ENCODE measurements at places on chromosomes 2 and 18.
A peak's percentile ranks its signal among the peaks of the same experiment; 100 is the strongest.

GRCh38 chr2:66301767-66302140, 133.2 kb upstream of the MEIS1 start:
- H3K27me3 ChIP-seq: no peaks in the 10 kb centered on the region
- no peak overlapping the region for H3K4me3 ChIP-seq
- H3K27ac ChIP-seq: no peak overlapping the region
- H3K4me1 ChIP-seq: peaks cover 40% of the 10 kb centered on the region

DNA sequence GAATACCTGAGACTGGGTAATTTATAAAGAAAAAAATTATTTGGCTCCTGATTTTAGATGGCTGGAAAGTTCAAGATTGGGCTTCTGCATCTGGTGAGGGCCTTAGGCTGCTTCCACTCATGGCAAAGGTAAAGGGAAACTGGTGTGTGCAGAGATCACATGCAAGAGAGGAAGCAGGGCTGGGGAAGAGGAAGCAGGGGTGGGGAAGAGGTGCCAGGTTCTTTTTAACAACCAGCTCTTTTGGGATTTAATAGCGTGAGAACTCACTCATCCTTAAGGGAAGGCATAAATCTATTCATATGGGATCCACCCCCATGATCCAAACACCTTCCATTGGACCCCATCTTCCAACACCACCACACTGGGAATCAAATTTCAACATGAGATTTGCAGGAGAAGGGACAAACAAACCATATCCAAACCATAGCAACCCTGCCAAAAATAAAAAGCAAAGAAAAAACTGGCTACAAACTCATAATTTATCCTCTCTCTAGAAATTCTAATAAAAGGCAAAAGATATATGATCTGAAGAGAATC, 30.4 kb downstream of the PRKRA start:
- H3K4me3 ChIP-seq: no peak overlapping the region
- no peak overlapping the region for H3K27ac ChIP-seq
- peaks cover 13% of the 10 kb centered on the region for H3K36me3 ChIP-seq
- H3K4me1 ChIP-seq: no peaks in the 10 kb centered on the region
- DNase-seq: no peak

GRCh38 chr2:96693286-96694200, 46.3 kb downstream of the LMAN2L start:
- no peak overlapping the region for H3K4me3 ChIP-seq
- H3K36me3 ChIP-seq: no peaks in the 10 kb centered on the region
- H3K4me1 ChIP-seq: peaks cover 5% of the 10 kb centered on the region

- H3K27me3 ChIP-seq: no peaks in the 10 kb centered on the region
- no peaks in the 10 kb centered on the region for H3K36me3 ChIP-seq
- no peak overlapping the region for H3K27ac ChIP-seq
- no peak for DNase-seq
- H3K4me3 ChIP-seq: no peak overlapping the region
Observed at GRCh38 chr2:146826388-146826787, 1018.4 kb upstream of the ACVR2A start.

DNA sequence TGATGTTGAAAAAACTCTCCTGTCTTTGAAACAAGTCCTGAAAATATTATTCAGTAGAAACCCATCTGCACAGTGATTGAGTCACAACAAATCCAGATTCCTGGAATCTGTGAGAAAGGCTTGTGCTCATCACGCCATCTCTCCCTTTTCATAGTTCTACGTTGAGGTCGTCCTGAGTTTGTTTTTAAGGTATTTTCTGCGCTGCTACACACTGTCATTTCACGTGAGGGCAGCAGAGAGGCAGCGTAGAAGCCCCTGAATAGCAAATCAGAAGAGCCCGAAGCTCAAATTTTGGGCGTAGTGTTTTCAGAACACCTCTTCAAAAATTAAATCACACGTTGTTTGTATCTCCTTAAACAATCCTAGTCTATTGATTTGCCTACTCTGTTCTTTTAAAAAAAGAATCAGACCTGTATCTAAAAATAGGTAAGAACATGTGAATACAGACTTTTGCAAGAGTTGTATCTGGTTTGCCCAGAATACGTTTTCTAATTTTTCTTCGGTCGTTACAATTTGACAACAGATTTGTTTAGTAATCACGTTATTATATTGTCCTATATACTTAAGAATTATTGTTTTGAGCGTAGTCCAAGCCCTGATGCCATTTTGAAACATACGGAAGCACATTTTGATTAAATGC, 61.6 kb upstream of the SLC38A11 start:
- no peak overlapping the region for H3K27ac ChIP-seq
- no peaks in the 10 kb centered on the region for H3K36me3 ChIP-seq
- no peaks in the 10 kb centered on the region for H3K4me1 ChIP-seq
- no peak overlapping the region for H3K4me3 ChIP-seq

DNA sequence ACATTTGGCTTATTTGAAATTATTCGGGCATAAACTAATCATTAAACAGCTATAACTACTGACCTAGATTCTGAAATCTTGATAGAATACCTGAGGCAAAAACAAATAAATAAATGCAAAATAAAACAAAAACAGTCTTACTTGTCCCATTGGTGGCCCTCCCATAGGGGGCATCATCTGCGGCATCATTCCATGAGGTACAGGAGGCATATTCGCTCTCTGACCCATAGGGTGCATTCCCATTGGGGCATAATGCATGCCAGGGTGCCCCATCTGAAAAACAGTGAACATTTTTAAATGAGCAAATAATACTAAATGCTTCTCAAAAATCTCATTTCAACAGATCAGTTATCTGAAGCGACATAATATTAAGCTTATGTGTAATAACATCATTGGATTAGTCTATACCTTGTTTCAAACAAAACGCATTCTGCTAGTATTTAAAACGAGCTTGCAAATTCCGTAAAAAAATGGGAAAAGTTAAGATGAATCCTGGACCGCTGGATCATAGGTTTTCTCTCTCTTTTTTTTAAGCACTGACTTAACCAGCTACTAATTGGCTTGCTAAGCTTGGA, 1.3 kb downstream of the PRPF40A start:
- H3K27ac ChIP-seq: peak overlapping the region; percentile 99
- DNase-seq: no peak
- H3K4me3 ChIP-seq: peak overlapping the region; percentile 96
- no peaks in the 10 kb centered on the region for H3K27me3 ChIP-seq
- H3K4me1 ChIP-seq: peaks cover 37% of the 10 kb centered on the region
- H3K36me3 ChIP-seq: peaks cover 18% of the 10 kb centered on the region

- no peaks in the 10 kb centered on the region for H3K36me3 ChIP-seq
- DNase-seq: no peak
- no peaks in the 10 kb centered on the region for H3K4me1 ChIP-seq
- H3K27me3 ChIP-seq: peaks cover 12% of the 10 kb centered on the region
- H3K27ac ChIP-seq: no peak overlapping the region
Observed at GRCh38 chr18:7221424-7222155, 9.3 kb upstream of the LRRC30 start.

DNA sequence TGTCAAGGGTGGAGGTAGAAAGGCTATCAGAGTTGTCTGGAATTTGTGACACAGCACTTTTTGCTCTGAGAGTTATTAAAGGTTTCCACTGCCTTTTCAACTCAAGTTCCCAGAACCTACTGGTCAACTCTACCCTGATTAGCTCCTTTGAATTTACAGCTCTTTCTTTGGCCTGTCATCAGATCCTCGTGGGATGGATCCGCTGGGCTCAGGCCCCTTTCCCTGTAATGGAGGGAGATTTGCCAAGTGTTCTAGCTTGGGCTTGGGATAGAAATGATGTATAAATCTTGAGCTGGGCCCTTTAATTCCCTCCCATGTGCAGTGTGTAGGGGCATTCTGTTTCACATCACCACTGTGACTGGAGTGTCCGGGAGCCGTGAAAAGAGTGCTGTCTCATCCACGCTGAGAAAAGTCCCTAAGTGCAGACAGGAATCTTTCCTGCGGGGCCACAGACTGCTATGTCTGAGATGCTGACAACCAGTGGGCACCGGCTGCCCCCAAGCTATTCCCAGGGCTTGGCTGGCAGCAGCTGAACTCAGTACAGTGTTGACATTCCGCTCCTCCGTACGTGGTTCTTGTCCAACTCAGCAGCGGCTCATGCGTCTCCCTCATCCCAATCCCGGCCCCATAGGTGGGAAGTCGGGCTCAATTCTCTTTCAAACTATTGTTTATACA, 46.9 kb upstream of the ARHGAP28 start:
- DNase-seq: no peak
- no peaks in the 10 kb centered on the region for H3K36me3 ChIP-seq

GRCh38 chr2:201996006-201996405, 37.6 kb upstream of the FZD7 start:
- peaks cover 71% of the 10 kb centered on the region for H3K4me1 ChIP-seq
- H3K27me3 ChIP-seq: no peaks in the 10 kb centered on the region
- no peaks in the 10 kb centered on the region for H3K36me3 ChIP-seq
- H3K27ac ChIP-seq: peak overlapping the region; percentile 92
- DNase-seq: no peak
- H3K4me3 ChIP-seq: no peak overlapping the region

DNA sequence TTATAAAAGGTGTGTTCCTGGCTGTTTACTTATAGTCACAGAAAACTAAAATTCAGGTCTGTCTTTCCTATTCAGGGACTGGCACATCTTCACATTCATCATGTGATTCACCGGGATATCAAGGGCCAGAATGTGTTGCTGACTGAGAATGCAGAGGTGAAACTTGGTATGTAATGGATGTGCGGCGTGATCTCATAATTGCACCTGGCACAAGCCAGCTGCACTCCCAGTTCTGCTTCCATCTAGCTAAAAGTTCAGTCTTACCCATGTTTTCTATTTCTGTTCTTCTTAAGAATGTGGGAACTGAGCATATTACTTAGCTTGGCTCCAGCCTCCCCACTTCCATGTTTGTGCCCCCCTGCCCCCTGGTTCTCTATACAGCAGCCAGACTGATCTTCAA, 131.9 kb downstream of the MAP4K4 start:
- DNase-seq: no peak

- peaks cover 11% of the 10 kb centered on the region for H3K4me1 ChIP-seq
- H3K27me3 ChIP-seq: peaks cover 91% of the 10 kb centered on the region
- no peak overlapping the region for H3K27ac ChIP-seq
- DNase-seq: peak; percentile 90
- H3K4me3 ChIP-seq: no peak overlapping the region
- no peaks in the 10 kb centered on the region for H3K36me3 ChIP-seq
Observed at GRCh38 chr2:181677912-181678586, 2.3 kb downstream of the NEUROD1 start.

GRCh38 chr2:99420751-99421299, 69.0 kb downstream of the REV1 start:
- DNase-seq: no peak
- no peaks in the 10 kb centered on the region for H3K27me3 ChIP-seq
- H3K4me1 ChIP-seq: peaks cover 6% of the 10 kb centered on the region
- peaks cover 33% of the 10 kb centered on the region for H3K36me3 ChIP-seq
- peak overlapping the region; percentile 66 for H3K27ac ChIP-seq

DNA sequence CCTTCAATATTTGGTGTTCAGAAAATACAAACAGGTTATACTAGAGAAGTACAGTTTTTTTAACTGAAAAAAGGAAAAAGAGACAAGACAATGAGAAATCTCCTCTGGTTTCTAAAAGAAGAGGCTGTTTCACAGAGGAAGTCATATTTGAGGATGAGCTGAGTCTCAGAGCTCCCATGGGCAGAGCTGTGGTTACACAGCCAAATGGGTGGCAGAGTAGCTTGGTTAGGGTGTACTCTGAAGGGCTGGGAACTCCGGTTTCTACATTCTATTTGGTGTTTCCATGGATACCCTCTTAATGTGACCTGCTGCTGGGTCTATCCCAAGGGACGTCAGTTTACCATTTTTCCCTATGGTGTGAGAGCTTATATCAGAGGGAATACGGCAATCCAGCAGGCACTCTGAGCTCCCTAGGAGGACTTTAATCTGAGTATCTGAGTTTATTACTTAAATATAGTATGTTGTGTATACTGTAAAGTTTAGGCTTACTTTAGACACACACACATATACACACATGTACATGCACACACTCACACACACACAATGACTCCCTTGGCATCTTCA, 74.2 kb downstream of the CYRIA start:
- no peaks in the 10 kb centered on the region for H3K27me3 ChIP-seq
- DNase-seq: no peak
- H3K36me3 ChIP-seq: no peaks in the 10 kb centered on the region
- peaks cover 15% of the 10 kb centered on the region for H3K4me1 ChIP-seq
- no peak overlapping the region for H3K27ac ChIP-seq

DNA sequence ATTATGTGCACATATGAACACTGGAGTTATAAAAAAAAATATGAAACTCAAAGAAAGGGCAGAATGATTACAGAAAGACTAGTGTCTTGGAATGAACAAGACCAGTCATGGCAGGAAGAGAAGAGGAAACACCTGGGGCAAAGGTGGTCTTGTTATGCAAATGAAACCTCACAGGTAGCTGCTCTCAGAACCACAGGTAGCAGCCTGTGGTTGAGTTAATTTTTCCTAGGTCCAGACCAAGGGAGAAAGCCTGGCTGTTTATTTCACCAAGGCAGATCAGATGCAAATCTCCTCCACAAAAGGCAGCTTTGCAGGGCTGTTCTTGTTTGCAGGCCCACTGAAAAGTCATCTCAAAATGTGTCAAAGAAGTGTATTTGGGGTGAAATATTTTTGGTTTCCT, 785.8 kb downstream of the RNF144A start:
- H3K27me3 ChIP-seq: no peaks in the 10 kb centered on the region
- peaks cover 27% of the 10 kb centered on the region for H3K4me1 ChIP-seq
- no peaks in the 10 kb centered on the region for H3K36me3 ChIP-seq
- no peak for DNase-seq
- peak overlapping the region; percentile 40 for H3K27ac ChIP-seq

DNA sequence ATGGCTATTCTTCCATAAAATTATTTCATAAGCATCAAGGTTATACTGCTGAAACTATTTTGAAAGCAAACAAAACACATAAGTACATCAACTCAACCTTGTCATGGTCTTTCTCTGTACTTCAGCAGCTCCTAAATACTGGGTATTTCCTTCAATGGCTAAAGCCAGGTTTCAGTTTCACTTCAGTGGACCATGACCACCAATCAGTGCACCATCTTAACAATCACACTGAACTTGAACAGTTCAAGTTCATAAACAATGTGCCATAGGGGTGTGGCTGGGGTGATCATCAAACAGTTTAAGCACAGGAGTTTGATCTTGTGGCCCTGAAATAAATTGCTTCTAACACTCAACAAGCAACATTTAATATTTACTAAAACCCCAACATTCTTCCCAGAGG, 124.1 kb upstream of the FIGN start:
- no peaks in the 10 kb centered on the region for H3K27me3 ChIP-seq
- H3K4me1 ChIP-seq: no peaks in the 10 kb centered on the region

All from mesothelial cell of epicardium (in vitro differentiated cells).